Colonic mucosa (tissue), 4 donors: ENCODE measurements at places on chromosomes 12 and 14. TPM values are rescaled to one million over a fixed set of nuclear protein-coding genes. Genes with fewer than 3 reads are reported as not detected.
A peak's percentile ranks its signal among the peaks of the same experiment; 100 is the strongest.

TAS2R7 gene
- not detected for total RNA-seq

ADAM21 gene
- total RNA-seq: not detected

HEBP1 gene
- total RNA-seq: 61.9 TPM

DNA sequence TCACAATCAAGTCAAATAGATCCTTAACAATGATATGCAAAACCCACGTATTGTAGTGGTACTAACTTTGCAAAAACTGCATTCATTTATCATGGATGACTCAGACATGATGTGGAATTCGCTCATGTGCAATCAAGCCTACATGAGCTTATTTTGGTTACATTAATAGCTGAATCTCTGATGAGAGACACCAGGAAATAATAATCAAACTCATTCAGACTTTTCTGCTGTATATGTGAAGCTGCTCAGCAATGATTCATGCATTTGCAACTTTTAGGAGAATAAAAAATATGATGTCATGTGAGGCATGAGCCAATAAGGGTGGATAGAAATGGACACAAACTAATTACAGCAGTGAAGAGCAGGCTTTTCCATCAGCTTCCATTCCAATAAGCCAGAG, 1075.8 kb upstream of the TMEM132C start:
- no peak for DNase-seq

- peak; percentile 60 for DNase-seq
Observed at GRCh38 chr12:71694099-71694820, 8.4 kb downstream of the TMEM19 start.

GRCh38 chr12:115500872-115501271, 776.6 kb downstream of the MED13L start:
- no peak for DNase-seq

MGAT4C gene
- total RNA-seq: 0.24 TPM

- no peak for DNase-seq
Observed at GRCh38 chr12:109387425-109388166, 39.9 kb downstream of the MYO1H start.

DNA sequence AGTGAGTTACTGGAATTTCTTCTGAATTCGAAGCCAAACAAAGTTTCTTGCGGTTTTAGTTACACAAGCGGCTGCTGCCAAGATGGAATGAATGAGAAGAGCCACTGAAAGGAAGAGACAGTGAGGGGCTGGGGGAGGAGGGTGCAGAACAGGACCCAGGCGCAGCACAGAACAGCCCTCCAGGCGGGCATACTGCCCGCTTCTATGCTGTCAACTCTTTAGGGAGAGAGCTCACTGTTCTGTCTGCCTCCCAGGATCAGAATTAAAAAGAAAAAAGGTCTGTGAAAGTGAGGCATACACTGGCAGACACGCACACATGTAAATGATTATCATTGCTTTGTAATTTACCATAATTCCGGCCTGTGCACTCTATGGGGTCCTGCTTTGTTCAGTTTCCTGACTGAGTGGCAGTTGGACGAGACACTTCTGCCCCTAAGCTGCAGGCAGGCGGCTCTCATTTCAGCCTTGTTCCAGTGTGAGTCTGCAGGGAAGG, 231.6 kb downstream of the CACNA1C start:
- DNase-seq: no peak

KRT85 gene
- total RNA-seq: not detected

JPH4 gene
- total RNA-seq: 0.30 TPM

GRCh38 chr12:109568486-109568885, 4.8 kb downstream of the MMAB start:
- no peak for DNase-seq

GLT8D2 gene
- total RNA-seq: 5.1 TPM

GRCh38 chr14:101476258-101476915, 84.9 kb upstream of the DIO3 start:
- peak; percentile 57 for DNase-seq
